ENCODE measurements at places on chromosomes 12 and 14.

DNA sequence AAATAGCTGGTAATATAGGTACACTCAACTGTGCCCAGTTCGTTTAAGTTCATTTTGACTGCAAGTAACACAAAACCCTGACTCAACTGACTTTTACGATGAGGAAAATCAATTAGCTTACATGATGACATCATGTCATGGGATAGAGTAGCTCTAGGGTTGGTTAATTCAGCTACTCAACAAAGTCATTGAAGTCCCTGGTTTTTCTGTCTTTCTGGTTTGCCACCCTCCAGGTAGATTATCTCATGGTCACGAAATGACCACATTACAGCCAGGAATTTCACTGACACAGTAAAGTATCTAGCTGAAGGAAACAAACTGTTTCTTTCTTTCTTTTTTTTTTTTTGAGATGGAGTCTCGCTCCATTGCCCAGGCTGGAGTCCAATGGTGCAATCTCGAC is 68.5 kb upstream of the FUT8 start:
- no peak for DNase-seq

- DNase-seq: no peak
Observed at GRCh38 chr12:117023998-117024960, 74.9 kb downstream of the TESC start.

DNA sequence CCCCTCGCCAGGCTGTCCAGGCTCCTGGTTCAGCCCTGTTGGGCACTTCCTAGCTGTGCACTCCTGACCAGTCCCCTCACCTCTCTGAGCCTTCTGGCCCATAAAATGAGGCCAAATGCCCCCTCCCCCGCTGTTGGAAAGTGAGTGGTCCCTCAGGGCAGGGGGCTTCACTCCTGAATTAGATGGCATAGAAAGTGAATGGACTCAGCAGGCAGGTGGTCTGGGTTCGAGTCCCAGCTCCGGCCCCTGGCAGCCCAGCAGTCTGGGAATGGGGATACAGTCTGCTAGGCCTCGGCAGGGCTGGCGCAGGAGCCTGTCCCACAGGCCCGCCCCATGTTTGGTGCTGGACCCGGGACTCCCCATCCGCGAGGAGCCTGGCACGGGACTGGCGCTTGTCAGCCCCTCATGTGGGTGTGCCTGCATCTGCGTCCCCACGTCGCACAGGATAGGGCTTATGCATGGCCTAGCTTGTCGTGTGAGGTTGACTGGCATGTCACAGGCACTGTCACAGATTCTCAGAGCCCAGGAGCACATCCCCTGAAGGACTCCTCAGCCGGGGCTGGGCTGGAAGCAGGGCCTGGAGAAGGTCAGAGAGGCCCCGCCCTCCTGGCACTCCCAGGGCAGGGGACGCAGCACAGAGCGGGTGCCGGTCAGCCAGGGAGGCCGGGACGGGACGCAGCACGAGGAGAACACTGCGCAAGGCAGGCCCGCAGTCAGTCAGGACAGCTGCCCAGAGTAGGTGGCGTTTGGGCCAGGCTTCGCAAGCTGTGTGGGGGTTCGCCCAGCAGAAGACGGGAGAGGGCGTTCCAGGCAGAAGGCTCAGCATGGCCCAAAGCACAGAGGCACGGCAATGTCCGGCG is 40.5 kb downstream of the DIO3 start:
- DNase-seq: peak; percentile 68

- DNase-seq: no peak
Observed at GRCh38 chr12:66603461-66603860, 75.4 kb downstream of the GRIP1 start.

DNA sequence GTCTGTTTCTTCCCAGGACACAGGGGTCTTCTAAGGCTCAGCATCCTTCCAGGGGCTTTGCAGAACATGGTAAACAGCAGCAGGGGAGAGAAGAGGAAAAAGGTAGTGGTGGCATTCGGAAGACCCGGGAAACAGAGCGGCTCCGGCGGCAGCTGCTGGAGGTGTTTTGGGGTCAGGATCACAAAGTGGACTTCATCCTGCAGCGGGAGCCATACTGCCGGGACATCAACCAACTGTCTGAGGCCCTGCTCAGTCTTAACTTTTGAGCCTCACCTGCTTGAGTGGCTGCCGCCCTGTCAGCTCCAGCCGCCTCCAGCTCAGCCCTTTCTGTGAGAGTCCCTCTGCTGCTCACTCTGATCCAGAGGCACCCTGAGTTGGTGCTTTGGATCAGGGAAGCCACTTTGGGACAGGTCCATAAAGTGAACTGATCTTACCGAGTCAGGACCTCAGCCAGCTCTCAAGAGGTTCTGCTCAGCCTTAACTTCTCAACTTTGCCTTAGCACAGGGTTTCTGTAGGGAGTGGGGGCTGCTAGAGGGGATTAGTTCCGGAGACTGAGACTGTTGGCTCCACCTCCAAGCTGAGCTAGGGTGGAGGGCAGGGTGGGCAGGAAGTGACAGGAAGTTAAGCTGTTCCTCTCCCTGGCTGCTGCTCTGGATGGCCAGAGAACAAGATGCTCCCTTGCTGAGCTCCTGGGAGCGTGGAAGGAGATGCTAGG is 5.4 kb downstream of the SDR39U1 start:
- DNase-seq: no peak

GRCh38 chr12:52856787-52857186 is 8.0 kb upstream of the KRT78 start:
- DNase-seq: no peak

- no peak for DNase-seq
Observed at GRCh38 chr12:16674885-16675284, 68.9 kb upstream of the LMO3 start.

DNA sequence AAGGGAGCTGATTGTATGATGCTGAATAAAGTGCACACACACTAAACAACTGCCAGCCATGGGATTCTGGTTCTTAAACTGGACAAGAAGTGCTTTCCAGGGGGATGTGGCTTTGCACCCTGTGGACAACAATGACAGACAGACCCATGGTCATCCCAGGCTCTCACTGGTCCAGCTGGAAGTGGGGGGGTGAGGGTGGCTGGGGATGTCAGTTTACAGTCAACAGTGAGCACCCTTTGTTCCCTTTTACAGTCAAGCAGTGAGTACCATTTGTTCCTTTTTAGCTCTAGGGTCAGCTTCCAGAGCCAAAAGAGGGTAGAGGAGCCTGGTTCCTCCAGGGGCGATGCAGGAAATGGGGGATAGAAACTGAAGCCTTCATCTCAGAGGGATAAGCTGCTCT is 100.7 kb downstream of the SMOC1 start:
- no peak for DNase-seq

- no peak for DNase-seq
Observed at GRCh38 chr14:22552827-22553076, 36.3 kb downstream of the DAD1 start.

DNA sequence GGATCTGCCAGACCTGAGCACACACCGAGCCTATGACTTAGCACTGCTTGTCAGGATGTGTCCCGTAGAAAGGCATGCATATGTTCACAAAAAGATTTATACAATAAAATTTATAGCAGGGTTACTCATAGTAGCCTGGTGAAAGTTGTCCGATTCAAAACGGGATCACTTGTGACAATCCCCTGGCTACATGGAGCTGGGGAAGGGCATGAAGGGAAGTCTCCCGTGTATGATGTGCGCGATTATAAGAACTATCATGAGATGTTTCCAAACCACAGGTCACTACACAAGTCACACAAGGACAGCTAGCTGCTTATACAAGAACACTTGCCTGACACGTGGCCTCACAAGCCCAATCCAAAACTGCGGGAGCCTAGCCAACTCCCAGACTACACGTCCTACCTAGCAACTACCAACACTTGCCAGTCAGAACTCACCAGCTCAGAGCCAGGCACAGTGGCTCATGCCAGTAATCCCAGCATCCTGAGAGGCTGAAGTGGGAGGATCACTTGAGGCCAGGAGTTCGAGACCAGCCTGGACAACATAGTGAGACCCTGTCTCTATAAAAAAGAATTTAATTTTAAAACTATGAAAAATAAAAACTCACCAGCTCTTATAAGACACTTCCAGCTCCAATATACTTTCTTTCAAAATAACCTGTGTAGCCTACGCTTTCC is 7.5 kb upstream of the CDCA4 start:
- no peak for DNase-seq

DNA sequence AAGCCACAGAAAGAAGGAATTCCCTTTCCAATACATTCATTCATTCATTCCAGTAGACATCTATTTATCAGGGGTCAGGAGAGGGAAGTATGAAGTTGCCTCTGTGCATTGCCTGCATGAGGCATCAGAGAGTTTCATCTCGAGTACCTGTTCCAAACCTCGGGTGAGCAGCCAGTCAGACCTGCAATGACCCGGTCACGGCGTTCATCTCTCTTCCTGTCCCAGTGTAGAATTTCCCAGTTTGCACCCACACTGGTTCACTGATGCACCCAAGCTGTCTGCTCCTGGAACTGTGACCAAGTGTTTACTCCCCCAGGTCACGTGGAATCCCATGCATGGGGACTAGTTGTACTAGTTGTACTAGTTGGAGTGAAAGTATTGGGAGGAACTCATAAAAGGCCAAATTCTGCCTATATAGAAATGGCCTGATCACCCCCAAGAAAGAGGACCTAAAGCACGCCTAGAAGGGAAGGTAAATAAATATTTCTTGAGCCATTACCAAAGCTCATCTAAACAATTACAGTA is 22.3 kb upstream of the PRKAB1 start:
- no peak for DNase-seq

DNA sequence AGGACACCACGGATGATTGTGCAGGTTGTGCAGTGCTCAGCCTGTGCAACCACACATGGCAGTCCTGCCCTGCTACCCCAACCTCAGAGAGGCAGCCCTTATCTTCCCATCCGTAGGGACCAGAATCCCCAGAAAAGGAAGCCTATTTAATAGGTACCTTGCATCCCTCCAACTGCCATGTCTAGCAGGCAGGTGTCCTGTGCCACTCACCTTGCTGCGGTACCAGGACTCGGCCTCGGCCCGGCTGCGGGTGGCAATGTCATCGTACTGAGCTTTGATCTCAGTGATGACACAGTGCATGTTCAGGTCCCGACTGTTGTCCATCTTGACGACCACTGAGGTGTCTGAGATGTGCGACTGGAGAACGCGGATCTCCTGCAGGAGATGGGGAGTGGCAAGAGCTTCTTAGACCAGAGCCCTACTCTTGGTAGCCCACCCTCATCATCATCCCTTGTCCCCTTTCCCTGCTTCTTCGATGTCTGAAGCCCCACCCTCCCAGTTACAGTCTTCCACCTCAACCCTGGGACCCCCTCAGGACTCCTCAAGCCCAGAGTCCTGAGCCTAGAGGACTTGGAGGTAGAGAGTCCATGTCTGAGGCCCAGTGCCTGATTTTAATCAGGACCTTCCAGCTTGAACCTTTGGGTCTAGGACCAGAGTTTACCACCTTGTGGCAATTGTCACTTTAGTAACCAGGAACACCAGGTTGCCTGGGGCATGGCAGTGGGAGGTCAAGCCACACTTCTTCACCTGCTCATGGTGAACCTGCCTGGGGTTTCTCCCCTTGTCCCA is 20.5 kb downstream of the KRT7 start:
- DNase-seq: no peak

GRCh38 chr14:54435500-54435981 is 5.6 kb downstream of the CNIH1 start:
- DNase-seq: no peak

GRCh38 chr12:106310687-106311086 is 8.2 kb downstream of the TCP11L2 start:
- DNase-seq: no peak

GRCh38 chr14:43687921-43688320 is 819.2 kb downstream of the FSCB start:
- no peak for DNase-seq

GRCh38 chr12:92034083-92034482 is 111.6 kb downstream of the BTG1 start:
- DNase-seq: no peak

- DNase-seq: no peak
Observed at GRCh38 chr14:99538275-99538674, 57.1 kb downstream of the CCNK start.

All from cardiac septum (tissue), 1 donor.